Glutamatergic neuron (in vitro differentiated cells): ENCODE measurements at places on chromosomes 3 and 15.

- DNase-seq = no peak
Observed at GRCh38 chr15:78079298-78080087, 2.0 kb upstream of the TBC1D2B start.

- no peak for DNase-seq
Observed at GRCh38 chr3:74303711-74304110, 310.7 kb downstream of the CNTN3 start.

DNA sequence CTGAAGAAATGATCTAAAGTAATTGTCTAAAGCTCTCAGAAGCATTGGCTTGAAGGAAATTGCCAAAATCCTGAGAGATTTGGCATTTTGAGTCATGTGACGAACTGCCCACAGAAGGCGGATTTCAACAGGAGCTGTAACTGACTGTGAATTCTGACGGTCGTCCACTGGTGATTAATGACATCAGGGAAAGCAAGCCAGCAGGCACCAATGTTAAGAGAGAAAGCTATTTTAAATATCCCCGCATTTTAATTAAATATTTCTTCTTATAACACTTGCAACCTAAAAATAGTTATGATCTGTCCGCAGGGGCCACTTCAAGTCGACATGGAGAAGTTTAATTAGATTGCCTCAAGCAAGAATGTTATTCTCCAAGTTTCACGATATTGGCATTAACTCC, 51.6 kb downstream of the WNT5A start:
- no peak for DNase-seq

GRCh38 chr3:56052188-56052587, 416.1 kb downstream of the ERC2 start:
- no peak for DNase-seq

DNA sequence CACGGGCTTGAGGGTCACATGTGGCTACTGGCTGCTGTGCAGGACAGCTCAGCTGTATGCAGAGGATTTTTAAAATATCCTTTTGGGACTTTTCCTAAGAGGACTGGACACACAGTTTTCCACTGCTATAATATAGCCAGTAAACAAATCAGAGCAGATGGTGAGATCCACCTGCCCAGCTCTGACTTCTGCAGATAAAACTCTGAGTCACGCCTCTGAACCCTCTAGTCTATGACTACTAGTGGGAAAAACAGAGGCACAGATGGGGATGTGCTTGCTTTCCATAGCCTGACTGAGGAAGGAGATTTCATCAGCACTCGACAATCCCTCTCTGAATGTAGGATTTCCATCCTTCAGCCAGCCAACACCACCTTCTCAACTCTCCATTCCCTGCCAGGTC, 45.1 kb downstream of the COLQ start:
- DNase-seq = no peak

DNA sequence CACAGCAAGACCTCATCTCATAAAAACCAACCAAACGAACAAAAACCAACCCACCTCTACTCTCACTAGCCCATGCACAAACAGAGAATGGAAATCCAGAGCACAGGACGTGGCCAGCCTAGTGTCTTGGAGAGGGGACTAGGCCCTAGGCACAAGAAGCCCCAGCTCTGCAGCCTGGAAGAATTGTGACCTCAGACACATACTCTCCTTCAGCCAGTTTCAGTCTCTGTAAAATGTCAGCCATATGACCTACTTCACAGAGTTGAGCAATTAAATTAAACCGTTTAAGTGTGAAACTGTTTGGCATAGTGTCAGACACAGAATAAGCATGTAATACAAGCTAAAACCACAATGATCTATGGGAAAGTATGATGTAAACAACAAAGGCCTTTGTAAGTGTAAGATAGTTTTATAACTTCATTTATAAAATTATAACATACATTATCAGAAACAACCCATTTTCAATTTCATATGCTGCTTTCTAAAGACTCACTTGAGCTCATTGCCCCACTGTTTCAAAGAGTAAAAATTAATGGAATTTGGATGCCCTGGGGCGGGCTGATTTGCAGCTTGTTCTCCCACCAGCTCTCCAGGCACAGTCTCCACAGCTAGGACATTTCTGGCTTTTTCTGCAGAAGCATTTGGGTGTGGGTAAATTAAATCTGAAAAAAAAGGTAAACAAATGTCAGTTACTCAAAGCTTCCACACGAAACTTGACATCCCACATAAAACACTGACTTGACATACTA, 32.9 kb downstream of the TBC1D2B start:
- no peak for DNase-seq

GRCh38 chr3:132783152-132783551, 60.9 kb upstream of the NPHP3 start:
- no peak for DNase-seq

DNA sequence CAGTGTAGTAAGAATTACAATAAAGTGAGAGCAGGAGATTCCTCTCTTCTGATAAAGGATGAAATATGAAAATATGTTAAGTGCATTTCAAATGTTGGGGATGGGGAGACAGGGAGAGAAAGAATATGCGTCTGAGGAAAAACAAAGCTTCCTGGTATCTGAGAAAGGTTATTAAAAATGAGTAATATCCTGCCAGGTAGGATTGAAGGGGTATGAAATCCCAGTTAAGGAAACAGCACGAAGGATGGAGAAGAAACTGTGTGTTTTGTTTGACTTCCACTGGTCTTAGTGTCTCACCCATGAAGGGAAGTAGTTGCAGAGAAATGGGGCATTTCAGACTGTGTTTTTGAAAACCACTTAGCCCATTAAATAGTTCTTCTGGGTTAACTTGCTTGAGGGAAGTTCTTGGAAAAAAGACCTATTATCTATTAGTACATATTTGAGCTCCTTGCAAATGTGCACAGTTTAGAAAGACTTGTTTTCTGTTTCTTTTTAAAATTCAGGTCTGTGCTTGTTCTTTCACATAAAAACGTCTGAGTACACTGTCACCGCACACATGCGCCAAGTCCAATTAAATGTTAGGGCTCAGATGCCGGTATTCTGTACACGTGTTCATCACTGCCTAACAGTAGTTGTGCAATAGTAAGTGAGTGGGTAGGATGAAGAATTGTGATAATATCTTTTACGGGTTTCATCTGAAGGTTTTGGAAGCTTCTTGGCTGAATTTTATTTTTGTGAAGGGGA, 196.1 kb upstream of the P2RY1 start:
- DNase-seq = no peak

DNA sequence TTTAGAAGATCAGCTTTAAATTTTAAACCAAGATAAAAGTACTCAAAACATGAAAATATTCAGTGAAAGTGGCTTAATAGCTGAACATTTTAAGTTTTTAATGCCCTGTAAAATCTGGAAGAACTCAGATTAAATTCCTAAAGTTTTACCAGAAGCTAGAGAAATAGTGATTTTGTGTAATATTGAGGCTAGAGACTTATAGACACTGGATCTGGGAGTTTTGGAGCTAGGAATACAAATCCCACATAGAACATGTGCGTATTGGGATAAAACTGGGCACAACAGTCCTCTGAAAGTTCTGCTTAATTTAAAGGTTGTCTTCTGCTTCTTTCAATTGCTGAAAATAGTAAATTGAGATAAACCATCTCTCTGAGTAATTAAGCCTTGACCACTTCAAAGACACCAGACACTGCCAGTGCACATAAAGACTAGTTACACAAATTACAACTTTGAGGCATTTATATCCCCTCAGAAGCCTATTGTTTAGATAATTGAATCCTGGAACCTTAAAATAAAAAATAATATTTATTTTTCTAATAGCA, 1382.5 kb downstream of the OTOL1 start:
- DNase-seq = no peak

- no peak for DNase-seq
Observed at GRCh38 chr3:188287339-188287738, 133.4 kb downstream of the LPP start.

GRCh38 chr3:124079912-124080276, 88.0 kb upstream of the ROPN1 start:
- no peak for DNase-seq

GRCh38 chr3:34421762-34422161, 623.3 kb downstream of the PDCD6IP start:
- DNase-seq = no peak

DNA sequence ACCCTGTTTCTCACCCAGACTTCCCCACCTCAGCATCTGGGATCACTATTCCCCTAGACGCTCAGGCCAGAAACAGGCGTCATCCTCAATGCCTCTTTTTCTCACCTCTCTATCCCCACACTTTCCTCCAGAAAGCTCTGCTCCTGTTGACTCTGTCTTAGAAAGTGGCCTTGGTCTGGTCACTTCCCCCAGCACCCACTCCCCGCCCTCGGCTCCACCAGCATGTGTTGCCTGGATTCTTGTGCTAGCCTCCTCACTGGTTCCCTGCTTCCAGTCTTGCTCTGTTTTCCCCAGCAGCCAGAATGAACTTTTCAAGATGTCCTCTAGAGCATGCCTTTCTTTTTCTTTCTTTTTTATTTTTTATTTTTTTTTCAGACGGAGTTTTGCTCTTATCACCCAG, 39.7 kb upstream of the ESYT3 start:
- no peak for DNase-seq

- no peak for DNase-seq
Observed at GRCh38 chr15:85761635-85762034, 33.1 kb downstream of the KLHL25 start.

- DNase-seq = peak; percentile 58
Observed at GRCh38 chr3:128698211-128699047, 27.6 kb upstream of the RAB7A start.

- DNase-seq = no peak
Observed at GRCh38 chr3:108345492-108346205, 49.3 kb downstream of the HHLA2 start.

DNA sequence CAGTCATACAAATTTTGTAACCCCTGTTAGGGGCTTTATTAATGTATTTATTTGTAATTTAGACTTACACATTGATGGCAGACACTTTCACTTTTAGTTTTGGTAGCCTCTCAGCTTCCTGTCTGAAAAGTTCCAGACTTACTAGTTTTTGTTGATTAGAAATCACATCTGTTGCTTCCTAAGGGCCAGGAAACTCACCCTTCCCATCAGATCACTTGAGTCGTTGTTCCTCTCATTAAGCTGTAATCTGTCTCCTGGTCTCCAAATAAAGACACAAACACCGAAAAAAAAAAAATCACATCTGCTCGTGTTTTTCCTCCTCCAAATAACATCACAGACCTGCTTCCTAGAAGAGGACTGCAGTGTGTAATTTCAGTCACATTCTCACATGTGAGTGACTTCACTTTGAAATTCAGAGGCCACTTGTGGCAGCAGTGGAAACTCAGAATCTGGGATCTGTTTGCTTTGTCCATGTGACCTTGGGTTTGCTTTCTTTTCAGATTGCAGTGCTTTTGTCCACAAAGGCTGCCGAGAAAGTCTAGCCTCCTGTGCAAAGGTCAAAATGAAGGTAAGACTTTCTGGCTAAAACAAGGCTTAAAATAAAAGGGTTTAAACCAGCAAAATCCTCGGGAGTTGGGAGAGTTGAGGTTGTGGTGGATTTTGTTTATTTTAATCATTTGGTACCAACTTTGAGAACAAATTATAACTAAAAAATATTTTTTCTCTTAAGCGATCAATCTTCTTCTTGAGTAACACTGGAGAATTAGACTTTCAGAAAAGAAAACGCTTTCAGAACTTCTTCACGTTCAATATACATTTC, 87.0 kb downstream of the KLHL25 start:
- no peak for DNase-seq

GRCh38 chr3:25294169-25294805, 133.8 kb upstream of the RARB start:
- DNase-seq = no peak

GRCh38 chr3:10047876-10048275, 21.6 kb downstream of the FANCD2 start:
- no peak for DNase-seq

DNA sequence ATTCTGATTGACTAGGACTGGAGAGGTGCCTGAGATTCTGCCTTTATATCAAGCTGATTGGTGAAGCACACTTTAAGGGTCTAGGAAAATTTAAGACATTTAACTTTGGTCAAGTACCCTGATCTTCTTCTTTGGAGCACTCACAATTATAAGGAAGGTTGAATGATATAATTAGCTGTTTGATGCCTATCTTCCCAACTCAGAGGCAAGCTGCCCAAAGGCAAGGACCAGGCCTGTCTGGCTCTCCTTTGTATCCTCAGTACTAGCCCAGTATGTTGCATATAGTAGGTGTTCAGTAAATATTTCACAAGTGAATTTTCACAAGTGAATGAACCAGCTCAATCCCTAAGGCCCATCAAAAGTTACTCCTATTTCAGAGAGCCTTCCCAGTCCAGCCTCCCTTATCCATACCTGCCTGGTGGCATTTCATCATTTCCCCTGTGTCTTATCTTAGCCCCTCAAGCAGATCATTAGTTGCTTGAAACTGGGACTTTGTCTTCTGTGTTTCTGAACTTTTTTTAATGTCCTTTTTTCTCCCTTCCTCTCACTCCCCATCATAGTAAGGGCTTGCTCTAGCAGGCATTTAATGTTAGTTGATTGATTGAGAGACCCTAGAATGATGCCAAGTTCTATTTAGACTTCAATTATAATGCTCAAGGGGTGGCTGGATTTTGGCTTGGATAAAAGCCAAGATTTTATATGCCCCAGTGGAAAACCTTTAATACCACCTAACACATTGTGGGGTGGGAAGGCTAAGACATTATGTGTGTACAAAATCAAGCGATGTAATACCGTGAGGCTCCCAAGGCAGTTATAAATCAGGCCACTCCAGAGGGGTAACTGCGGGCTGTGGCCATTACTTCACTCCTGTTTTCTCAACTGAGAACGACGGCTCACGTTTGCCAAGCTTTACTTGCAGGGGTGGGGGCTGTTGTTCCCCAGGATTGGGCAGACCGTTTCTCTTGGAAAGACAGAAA, 43.2 kb upstream of the BOC start:
- DNase-seq = no peak

GRCh38 chr15:89406218-89406939, 71.8 kb upstream of the POLG start:
- DNase-seq = no peak

DNA sequence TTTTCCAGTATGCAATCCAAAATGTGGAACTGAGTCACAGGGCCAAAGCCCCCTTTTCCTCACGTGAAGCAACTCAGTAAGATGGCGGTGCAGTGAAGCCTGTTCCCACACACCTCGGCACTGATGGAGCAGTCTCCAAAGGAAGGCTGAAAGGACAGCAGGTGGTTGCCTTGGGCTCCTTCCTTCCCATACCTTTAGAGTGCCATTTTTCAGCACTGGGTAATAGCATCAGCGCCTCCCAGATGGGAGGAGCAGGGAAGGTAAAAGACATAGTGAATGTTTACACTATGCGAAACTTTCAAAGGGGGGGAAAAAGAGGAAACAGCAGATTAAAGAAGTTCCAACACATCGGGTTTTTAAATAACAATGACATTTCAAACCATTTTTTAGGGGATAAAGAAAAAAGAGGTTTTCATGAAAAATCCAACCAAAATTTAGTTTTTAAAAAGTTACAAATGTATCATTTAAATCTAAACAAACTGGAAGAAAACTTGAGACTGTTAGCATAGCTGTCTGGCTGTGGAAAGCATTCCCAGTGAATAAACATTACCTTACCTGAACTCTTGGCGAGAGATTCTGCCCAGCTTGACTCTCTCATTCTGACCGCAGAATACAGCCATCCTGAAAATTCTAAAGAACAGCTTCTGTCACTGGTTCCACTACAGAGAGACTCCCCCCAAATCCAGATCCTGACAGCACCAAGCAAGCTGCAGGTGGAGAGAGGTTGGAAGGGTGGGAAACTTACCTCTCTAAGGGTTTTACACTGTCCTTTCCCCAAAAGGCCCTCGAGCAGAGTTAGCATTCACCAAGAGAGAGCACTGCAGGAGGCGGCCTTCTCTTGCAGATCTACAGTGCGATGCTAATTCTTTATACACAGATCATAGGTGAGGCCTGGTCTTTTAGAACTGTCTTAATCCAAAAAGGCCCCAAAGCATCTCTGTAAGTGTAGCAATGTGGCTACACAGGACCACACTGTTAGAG, 32.6 kb downstream of the ABCC5 start:
- DNase-seq = no peak

- DNase-seq = no peak
Observed at GRCh38 chr15:60345598-60345997, 52.2 kb downstream of the ANXA2 start.
